ENCODE measurements at places on chromosomes 4 and X. TPM values are rescaled to one million over a fixed set of nuclear protein-coding genes. Genes with fewer than 3 reads are reported as not detected.

DNA sequence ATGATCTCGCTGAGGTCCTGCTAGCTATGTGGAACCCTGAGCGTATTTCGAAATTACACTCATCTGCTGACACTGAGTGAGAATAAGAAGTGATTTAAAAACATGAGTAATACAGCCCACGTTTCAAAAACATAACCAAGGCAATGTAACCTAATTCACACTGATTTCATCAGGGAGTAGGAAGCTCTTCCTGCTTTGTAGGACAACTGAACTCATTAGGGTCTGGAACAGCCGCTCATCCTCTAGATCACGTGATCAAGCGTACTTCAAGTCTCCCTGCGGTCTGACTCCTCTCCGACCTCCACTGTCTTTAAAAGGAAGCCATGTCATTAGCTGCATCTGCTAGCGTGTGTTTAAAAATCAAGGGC is 138.0 kb downstream of the NSUN7 start:
- no peak for DNase-seq
- no peaks in the 10 kb centered on the region for H3K36me3 ChIP-seq
- H3K4me1 ChIP-seq = no peaks in the 10 kb centered on the region
- no peaks in the 10 kb centered on the region for H3K27me3 ChIP-seq
- no peak overlapping the region for H3K4me3 ChIP-seq

The MAGEB2 gene
- not detected for total RNA-seq

DNA sequence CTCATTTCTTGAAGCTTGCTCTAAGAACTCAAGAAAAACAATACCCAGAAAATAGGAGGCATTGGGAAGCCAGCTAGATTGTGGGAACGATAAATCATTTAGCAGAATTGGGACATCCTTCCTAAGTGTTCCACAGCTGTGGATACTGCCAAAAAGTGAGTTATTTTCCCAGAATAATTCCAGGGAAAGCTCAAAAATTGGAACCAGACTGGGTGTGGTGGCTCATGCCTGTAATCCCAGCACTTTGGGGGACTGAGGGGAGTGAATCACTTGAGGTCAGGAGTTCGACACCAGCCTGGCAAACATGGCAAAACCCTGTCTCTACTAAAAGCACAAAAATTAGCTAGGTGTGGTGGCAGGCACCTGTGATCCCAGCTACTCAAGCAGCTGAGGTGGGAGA is 68.2 kb upstream of the GK2 start:
- H3K4me1 ChIP-seq = no peaks in the 10 kb centered on the region
- H3K27ac ChIP-seq = no peak overlapping the region
- H3K4me3 ChIP-seq = no peak overlapping the region
- H3K36me3 ChIP-seq = no peaks in the 10 kb centered on the region
- DNase-seq = no peak
- no peaks in the 10 kb centered on the region for H3K27me3 ChIP-seq

DNA sequence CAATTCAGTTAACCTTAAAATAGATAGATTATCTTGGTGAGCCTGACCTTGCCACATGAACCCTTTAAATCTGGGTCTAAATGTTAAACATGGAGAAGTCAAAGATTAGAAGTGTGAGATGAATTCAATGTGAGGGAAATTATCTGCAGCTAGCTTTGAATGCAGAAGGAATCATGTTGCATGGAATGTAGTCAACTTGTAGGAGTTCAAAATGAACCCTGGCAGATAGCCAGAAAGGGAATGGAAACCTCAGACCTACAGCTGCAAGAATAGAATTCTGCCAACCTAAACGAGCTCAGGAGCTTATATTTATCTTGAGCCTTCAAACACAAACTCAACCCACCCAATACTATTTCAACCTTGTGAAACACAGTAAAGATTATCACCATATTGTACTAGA is 632.5 kb downstream of the KCTD8 start:
- no peaks in the 10 kb centered on the region for H3K27me3 ChIP-seq
- no peak overlapping the region for H3K4me3 ChIP-seq
- no peak for DNase-seq
- no peaks in the 10 kb centered on the region for H3K36me3 ChIP-seq
- H3K4me1 ChIP-seq = no peaks in the 10 kb centered on the region
- H3K27ac ChIP-seq = no peak overlapping the region

- H3K4me3 ChIP-seq = no peak overlapping the region
- H3K27me3 ChIP-seq = no peaks in the 10 kb centered on the region
- no peaks in the 10 kb centered on the region for H3K36me3 ChIP-seq
- H3K27ac ChIP-seq = no peak overlapping the region
- no peaks in the 10 kb centered on the region for H3K4me1 ChIP-seq
- no peak for DNase-seq
These were observed 123.4 kb downstream of the SPCS3 start for GRCh38 chr4:176443117-176443516.

- no peak overlapping the region for H3K27ac ChIP-seq
- H3K36me3 ChIP-seq = no peaks in the 10 kb centered on the region
- H3K4me3 ChIP-seq = no peak overlapping the region
- DNase-seq = no peak
- no peaks in the 10 kb centered on the region for H3K4me1 ChIP-seq
These were observed 1.6 kb upstream of the EFNB1 start for GRCh38 chrX:68827256-68827655.

The MAGEA2 gene
- total RNA-seq = not detected

The S100G gene
- not detected for total RNA-seq

The ETNPPL gene
- 3.2 TPM for total RNA-seq
